ENCODE measurements at places on chromosomes 7 and 10.
A peak's percentile ranks its signal among the peaks of the same experiment; 100 is the strongest.

- DNase-seq = no peak
Observed at GRCh38 chr10:119633538-119634218, 17.5 kb upstream of the BAG3 start.

- DNase-seq = no peak
Observed at GRCh38 chr10:100043796-100044195, 34.0 kb upstream of the DNMBP start.

- DNase-seq = no peak
Observed at GRCh38 chr10:121947343-121948330, 19.8 kb upstream of the ATE1 start.

DNA sequence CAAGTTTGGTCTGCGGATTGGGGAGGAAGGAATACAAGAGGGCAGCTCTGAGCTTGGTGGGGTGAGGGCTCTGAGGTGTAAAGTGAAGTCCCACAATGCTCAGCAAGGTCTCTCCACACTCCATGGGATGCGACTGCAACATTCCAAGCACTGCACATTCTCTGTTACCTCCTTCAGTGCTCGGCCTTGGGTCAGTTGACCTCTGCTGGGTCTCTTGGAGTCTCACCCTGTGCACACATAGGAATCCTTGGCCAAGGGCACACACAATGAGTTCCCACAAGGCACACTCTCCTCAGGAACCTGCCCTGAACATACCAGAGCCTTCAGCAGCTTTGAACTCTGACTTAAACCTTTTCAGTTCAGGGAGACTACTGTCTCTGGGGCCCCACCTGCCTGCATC is 2.4 kb upstream of the WDFY4 start:
- no peak for DNase-seq

DNA sequence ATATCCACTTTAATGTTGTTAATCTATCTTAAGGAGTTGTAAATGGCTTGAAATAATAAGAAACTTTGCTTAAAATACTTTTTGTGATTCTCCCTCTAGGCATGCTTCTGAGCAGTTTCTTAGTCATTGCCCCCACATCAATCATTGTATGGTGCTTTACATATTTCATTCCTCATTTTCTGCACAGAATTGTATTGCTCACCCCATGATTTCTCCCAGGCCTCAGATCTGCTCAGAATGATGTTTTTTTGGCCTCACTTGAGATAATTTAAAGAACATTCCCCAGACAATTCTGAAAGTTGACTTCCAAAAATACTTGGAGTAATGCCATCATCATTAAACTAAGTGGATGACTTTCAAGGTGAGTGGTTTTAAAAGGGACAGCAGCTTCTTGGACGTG is 82.1 kb upstream of the PRPS1L1 start:
- no peak for DNase-seq

DNA sequence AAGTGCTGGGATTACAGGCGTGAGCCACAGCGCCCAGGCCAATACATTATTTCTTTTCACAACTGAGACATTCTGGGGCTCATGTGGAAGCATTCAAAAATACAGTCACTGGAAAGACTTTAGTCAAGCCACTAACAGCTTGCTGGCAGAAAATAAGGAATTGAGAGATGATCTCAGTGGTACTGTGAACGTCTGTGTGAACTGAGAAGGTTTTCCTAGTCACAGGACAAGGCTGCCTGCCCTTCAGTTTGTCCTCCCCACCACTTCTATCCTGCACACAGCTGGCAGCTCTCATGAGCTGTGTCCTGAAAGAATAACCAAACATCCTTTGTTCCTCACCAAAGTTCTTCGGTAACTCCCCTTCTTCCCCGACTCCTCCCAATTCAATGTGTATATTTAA is 31.3 kb upstream of the ITGA8 start:
- no peak for DNase-seq

- DNase-seq = no peak
Observed at GRCh38 chr7:106166651-106167342, 54.7 kb upstream of the SYPL1 start.

DNA sequence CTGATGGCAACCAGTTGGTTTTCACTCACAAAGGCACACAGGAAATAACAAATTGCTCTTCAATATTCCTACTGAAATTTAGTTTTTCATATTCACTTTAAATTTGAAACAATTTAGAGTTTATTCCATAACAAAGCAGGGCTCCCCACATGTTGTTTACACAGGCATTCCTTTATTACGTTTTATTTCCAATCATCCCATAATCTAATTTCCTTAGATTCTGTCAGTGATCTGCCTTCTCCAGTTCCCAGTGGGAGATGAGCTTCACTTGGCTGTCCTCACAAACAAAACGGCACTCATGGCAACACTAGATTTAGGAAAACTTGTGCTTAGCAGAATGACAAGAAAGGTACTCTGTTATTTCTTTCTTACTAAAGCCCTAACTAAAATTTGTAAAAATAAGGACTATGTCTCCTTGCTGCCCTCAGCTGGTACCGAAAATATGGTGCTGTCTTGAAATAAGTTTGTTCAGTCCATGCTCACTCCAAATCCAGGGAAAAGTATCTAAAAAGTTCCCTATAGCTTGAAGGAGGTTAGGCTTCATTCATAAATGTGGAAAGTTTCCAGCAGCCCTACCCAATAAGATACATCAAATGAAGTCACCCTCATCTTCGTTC is 23.0 kb downstream of the PHYH start:
- DNase-seq = no peak

DNA sequence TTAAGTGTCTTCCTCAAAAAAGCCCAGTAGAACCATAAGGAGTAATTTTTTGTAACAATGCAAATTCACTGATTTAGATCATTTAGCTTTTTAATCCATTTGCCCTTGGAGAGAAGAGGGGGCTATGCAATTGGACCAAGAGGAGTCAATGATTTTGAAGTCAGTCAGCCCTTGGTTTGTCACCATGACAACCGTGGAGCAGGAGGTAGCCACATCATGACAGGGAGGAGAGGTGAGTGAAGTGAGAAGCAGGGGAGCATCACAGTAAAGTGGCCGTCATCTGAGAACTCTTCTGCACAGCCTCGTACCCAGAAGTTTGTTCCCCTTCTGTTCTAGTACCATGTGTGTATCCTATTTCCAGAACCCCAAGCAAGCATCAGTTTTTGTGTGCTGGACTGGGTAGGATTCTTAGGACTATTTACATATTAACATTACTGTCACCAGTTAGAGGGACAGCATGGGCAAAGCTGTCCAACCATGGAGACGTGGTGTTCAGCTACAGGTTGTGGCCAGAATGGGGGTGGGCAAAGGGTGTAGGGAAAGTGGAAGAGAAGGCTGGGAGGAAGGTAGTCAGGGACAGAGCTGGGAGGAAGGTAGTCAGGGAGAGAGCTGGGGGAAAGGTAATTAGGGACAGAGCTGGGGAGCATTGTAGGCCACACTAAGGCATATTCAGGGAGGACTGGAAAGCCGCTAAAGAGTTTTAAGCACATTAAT is 13.1 kb downstream of the UBE3C start:
- no peak for DNase-seq

DNA sequence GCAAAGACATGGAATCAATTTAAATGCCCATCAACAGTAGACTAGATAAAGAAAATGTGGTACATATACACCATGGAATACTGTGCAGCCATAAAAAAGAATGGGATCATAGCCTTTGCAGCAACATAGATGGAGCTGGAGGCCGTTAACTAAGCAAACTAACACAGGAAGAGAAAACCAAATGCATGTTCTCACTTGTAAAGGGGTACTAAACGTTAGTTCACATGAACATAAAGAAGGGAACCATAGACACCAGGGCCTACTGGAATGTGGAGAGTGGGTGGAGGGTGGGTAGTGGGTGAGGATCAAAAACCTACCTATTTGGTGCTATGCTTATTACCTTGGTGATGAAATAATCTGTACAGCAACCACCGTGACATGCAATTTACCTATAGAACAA is 78.4 kb upstream of the GSDME start:
- DNase-seq = no peak

GRCh38 chr7:46058086-46058823 is 137.2 kb upstream of the IGFBP3 start:
- no peak for DNase-seq

- DNase-seq = no peak
Observed at GRCh38 chr10:31071232-31072005, 39.8 kb upstream of the ZNF438 start.

GRCh38 chr7:103766660-103767059 is 222.8 kb downstream of the RELN start:
- no peak for DNase-seq

GRCh38 chr10:26690731-26691475 is 6.6 kb upstream of the PDSS1 start:
- no peak for DNase-seq

- no peak for DNase-seq
Observed at GRCh38 chr10:24701447-24701846, 22.2 kb downstream of the ARHGAP21 start.

GRCh38 chr10:80855348-80855971 is 317.8 kb downstream of the SH2D4B start:
- no peak for DNase-seq

DNA sequence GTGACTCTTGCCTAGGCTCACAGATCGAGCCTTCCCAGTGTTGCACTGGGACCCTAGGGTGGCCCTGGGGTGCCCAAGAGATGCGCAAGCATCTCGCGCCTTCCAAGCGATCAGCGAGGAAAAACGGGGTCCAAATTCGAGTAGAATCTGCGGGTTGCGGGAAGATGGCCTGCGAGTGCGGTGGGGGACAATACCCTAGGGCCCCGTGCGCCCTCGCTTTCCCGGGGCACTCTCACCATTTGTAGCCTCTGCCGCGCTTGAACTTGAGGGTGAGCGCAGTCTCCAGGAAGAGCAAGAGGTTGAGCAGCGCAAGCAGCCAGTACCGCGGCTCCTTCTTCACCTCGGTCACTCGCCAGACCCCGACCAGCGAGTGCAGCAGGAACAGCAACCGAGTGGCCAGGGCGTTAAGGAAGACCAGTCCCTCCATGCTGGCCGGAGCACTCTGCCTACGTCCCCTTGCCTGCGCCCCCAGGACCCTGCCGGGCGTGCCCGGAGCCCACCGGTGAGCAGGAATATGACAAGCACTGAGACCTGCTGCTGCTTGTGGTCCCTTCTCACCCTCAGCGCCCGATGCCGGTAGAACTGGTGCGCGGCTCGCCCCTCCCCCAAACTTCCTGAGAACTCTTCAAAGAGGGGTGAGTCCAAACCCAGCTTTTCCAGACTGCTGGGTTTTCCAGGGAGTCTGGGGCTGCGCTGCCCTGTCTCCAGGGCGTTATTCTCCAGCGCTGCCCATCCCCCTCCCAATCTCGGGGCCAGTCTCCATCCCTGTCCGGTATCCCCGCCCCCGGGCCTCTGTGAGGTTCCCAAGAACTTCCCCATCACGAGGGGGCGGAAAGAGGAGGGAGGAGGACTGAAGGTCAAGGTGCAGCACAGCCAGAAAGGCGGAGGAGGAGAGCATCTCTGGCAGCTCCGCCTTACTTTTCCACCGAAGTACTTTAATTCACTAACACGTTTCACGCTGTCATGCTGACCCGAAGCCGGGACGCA is at the start of gene TMEM26:
TMEM26 (minus strand) TSS at position 727 of the 987 bp plus-strand sequence; CDS start at position 427, 300 bp downstream.
- DNase-seq = peak; percentile 30

GRCh38 chr10:80132299-80133139 is at the start of gene PLAC9:
Gene PLAC9 (plus strand): TSS chr10:80132730. CDS start chr10:80132763, 33 bp downstream.
- DNase-seq = no peak

GRCh38 chr10:46310143-46310514 is 23.3 kb downstream of the ANTXRL start:
- DNase-seq = peak; percentile 11

DNA sequence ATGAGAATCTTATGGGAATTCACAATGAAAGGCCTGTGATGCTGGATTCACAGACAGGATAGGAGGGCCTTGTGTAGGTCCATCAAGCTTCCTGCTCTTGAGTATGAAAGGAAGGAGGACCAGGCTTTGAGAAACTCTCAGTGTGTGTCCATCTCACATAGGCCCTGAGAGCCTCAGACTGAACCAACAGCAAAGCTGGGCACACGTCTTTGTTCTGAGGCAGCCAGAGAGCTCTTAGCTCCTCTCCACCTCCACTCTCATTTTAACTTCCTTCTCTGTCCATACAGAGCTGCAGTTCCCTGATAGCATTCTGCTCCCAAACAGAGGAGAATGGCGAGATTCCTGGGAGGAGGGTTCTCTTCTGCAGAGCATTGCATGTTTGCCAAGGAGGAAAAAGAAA is 515.6 kb downstream of the CALN1 start:
- DNase-seq = no peak

DNA sequence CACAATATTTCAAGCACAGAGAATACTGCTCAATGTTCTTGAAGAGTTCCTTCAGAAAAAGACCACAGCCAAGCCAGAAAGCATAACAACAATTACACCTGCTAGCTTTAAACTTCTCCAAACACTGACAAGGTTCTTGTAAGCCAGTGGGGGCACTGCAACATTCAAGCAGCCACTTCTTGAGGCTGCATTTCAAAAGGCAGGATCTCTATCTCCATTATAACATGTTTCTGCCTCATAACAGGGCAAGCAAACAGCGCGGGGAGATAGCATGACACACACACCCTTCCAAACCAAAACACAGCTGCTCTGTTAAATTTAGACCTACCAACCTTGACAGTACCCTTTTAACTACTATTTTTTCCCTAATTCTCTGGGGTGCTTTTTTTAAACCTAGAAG is 30.8 kb downstream of the CHCHD3 start:
- DNase-seq = no peak

- no peak for DNase-seq
Observed at GRCh38 chr7:139771001-139771956, 6.5 kb downstream of the HIPK2 start.

DNA sequence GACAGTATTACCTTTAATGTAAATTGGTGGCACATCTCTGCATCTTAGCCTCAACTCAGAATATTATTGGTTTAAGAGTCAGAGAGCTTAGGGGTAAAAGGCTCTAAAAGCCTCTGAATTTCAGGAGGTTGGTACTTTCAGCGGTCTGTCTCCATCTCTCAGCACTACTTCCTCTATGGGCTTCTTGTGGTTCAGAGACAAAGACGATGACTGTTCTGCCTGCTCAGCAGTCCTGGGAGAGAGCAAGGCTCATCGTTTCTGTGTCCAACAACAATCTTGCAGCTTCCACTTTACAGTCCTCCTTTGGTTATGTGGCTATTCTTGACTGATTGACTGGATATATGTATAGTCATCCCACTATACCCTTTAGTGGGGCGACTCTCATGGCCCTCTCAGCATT is 394.7 kb downstream of the AUTS2 start:
- no peak for DNase-seq
